HuH-7.5 (cell line): ENCODE measurements at places on chromosomes 2 and 18.

DNA sequence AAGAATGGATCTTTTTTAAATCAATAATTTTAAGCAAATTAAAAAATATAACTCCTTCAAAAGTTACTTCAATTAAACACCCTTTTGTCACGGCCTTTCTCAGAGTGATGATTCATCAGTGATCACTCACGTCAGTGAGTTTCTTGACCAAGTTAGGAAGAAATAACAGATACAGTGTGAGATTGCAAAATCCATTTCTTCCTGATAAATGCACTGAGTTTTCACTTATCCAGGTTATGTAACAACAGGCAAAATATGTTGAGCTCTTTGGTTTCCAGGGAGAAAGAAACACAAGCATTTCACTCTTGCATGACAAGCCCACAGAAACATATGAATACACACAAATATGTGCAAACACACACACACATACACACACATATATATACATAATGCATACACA lies 195.9 kb upstream of the CYRIA start:
- DNase-seq, result no peak

GRCh38 chr2:124347209-124347608 lies 322.1 kb downstream of the CNTNAP5 start:
- DNase-seq, result no peak

DNA sequence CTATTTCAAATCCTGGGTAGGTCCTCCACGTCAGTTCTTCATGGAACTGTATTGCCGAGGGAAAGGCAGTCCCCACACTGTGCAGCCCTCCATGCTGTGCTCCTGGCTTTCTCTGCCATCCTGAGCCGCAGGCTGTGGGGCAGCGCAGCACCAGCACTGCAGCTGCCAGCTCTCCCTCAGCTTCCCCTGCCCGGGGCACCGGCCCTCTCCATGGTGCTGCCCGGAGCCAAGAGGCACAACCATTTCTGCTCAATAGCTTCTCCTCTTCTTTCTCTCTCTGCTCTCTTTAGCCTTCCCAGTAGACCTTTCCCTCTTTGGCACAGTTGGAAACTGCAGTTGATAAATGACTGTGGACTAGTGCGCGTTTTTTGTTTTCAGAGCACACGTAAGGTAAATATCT lies 12.1 kb downstream of the ANKRD23 start:
- DNase-seq, result no peak

GRCh38 chr18:22167471-22168241 lies 1.7 kb upstream of the GATA6 start:
- no peak for DNase-seq

DNA sequence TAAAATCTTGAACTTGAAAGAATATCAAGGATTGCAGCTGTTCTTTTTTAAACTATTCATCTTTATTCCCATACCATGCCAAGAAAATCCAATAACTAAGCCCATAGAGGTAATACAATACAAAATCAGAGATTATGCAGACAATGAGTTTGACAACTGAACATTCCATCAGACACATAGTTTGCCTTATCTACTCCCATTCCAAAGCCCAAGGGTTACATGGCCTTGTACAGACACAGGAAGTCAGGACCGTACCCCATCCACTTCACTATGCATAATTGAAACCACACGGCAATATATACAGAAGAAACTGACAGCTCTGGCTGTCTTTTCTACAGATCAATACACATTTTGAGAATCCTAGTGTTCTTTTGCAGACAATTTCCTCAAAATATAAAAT lies 181.3 kb downstream of the TMX3 start:
- DNase-seq, result no peak

DNA sequence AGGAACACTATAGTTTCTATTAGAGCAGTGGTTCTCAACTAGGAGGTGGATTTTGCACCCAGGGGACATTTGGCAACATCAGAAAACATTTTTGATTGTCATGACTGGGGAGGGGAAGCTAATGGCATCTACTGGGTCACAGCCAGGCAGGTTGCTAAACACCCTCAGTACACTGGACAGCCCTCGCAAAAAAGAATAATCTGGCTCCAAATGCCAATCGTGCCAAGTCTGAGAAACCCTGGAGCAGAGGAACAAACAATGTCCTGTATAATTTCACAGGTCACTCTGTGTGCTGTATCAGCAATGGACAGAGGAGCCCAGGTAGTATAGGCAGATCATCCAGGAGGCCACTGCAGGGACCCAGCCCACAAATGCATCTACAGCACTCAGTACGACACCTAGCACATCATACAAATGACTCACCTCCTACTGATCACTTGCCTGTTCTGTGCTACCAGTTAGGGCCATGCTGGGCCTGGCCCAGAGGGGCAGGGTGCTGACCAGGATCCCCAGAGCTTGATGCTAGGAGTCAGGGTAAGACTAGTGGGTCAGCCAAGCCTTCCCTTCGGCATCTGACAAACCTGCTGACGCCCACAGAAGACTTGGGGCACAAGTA lies 37.6 kb downstream of the SFXN5 start:
- no peak for DNase-seq
